Esophagus squamous epithelium (tissue), 5 donors: ENCODE measurements at places on chromosomes 13 and 19. TPM values are rescaled to one million over a fixed set of nuclear protein-coding genes. Genes with fewer than 3 reads are reported as not detected.

The ADGRE2 gene
- 4.3 TPM for total RNA-seq

The CD209 gene
- 0.40 TPM for total RNA-seq

The VSTM1 gene
- not detected for total RNA-seq

The MTRF1 gene
- total RNA-seq, result 11.8 TPM

The S1PR2 gene
- total RNA-seq, result 1.7 TPM

The SPACA4 gene
- total RNA-seq, result not detected

The ZNF541 gene
- total RNA-seq, result not detected

- no peak overlapping the region for H3K27ac ChIP-seq
- DNase-seq, result no peak
- H3K36me3 ChIP-seq, result no peaks in the 10 kb centered on the region
- no peak overlapping the region for H3K4me3 ChIP-seq
- no peaks in the 10 kb centered on the region for H3K27me3 ChIP-seq
- no peaks in the 10 kb centered on the region for H3K4me1 ChIP-seq
Observed at GRCh38 chr13:96525715-96526114, 435.8 kb downstream of the HS6ST3 start.

DNA sequence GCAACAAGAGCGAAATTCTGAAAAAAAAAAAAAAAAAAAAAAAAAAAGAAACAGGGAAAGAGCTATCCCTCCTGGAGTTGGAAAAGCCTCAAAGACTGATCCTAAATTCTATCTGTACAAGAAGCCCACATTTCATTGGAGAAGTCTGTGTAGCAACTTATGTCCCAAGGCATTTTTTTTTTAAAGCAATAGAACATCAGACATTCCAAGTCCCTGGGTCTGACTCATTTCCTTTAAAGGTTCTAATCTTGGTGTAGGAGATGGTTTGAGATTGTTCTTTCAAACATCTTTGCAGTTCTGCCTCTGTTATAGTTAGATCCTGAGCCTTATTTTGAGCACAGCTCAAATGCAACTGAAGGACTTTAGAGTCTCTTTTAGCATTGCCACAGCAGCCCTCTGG lies 706.5 kb upstream of the MIR17HG start:
- no peak overlapping the region for H3K4me3 ChIP-seq
- no peaks in the 10 kb centered on the region for H3K4me1 ChIP-seq
- DNase-seq, result no peak
- no peaks in the 10 kb centered on the region for H3K27me3 ChIP-seq

DNA sequence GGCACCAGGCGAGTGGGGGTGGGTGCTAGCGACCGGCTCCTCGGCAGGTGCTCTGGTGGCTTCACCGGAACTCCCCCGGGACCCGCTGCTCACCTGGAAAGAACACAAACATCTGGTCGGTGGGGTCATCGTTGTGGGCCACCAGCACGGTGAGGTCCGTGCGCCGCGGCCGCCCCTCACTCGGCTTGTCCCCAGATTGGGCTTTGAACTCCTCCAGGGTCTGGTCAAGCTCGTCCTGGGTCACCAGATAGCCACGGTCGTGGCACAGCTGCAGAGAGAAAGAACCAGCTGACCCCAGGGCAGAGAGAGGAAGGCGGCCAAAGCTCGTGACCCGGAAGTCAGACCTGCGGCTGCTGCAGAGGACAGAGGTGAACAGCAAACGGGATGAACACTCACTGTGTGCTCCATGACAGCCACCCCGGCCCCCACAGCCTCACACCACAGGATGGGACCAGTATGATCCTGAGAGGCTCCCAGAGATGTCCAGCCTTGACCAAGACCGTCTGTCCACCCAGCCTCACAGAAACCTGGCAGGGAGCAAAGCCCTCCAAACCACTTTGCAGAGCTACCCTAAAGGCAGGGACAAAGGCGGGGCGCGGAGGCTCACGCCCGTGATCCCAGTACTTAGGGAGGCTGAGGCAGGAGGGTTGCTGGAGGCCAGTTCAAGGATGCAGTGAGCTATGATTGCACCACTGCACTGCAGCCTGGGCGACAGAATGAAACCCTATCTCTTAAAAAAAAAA lies 1.2 kb downstream of the POLR2E start:
- H3K36me3 ChIP-seq, result peaks cover 29% of the 10 kb centered on the region
- peak overlapping the region; percentile 98 for H3K4me3 ChIP-seq
- peaks cover 21% of the 10 kb centered on the region for H3K4me1 ChIP-seq
- peak overlapping the region; percentile 89 for H3K27ac ChIP-seq

DNA sequence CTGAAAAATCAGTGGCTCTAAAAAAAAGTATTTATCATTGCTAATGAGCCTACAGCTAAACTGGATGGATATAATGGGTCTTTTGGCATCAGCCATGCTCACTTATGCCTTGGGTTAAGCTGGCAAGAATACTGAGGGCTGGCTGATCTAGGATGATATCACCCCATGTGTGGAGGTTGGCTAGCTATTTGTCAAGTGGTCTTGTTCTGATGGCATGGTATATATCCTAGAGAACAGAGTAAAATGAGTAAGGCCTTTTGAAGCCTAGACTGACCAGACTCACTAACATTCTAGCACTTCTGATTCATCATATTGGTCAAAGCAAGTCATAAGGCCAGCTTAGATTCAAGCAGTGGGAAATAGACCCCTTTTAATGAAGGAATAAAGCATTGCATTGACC lies 383.0 kb downstream of the SLITRK1 start:
- H3K27ac ChIP-seq, result no peak overlapping the region
- no peak overlapping the region for H3K4me3 ChIP-seq
- no peaks in the 10 kb centered on the region for H3K27me3 ChIP-seq
- no peaks in the 10 kb centered on the region for H3K4me1 ChIP-seq
- no peaks in the 10 kb centered on the region for H3K36me3 ChIP-seq

GRCh38 chr13:45713721-45714120 lies 11.6 kb downstream of the CBY2 start:
- no peaks in the 10 kb centered on the region for H3K4me1 ChIP-seq
- no peaks in the 10 kb centered on the region for H3K27me3 ChIP-seq
- H3K27ac ChIP-seq, result no peak overlapping the region
- H3K36me3 ChIP-seq, result no peaks in the 10 kb centered on the region
- H3K4me3 ChIP-seq, result no peak overlapping the region

- no peak overlapping the region for H3K27ac ChIP-seq
- no peaks in the 10 kb centered on the region for H3K36me3 ChIP-seq
- no peak overlapping the region for H3K4me3 ChIP-seq
- peaks cover 99% of the 10 kb centered on the region for H3K27me3 ChIP-seq
- no peak for DNase-seq
Observed at GRCh38 chr13:99990126-99990977, 8.8 kb downstream of the ZIC2 start.

DNA sequence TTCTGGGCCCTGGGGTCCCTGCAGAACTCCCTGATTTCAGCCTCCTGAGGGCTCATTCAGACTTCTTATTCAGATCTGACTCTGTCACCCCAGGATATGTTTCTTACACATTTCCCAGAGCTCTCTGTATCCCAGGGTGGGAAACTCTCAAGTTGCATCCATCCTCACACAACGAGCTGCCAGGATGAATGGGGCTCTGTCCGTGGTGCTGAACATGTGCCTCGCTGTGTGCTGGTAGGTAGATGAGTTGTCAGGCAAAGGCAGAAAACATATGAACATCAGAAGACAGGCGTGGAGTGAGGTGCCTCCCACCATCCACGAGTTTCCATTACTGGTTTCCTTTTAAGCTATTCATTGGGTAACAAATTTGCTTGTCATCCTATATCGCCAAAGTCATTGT lies 11.4 kb upstream of the IGFL1 start:
- peaks cover 13% of the 10 kb centered on the region for H3K4me1 ChIP-seq
- no peak overlapping the region for H3K27ac ChIP-seq
- no peaks in the 10 kb centered on the region for H3K36me3 ChIP-seq
- no peak for DNase-seq
- H3K4me3 ChIP-seq, result no peak overlapping the region

- H3K27ac ChIP-seq, result peak overlapping the region; percentile 60
- H3K4me3 ChIP-seq, result peak overlapping the region; percentile 63
- H3K4me1 ChIP-seq, result peaks cover 16% of the 10 kb centered on the region
- peaks cover 4% of the 10 kb centered on the region for H3K27me3 ChIP-seq
- no peaks in the 10 kb centered on the region for H3K36me3 ChIP-seq
Observed at GRCh38 chr19:18603958-18604819, 2.4 kb downstream of the CRLF1 start.

DNA sequence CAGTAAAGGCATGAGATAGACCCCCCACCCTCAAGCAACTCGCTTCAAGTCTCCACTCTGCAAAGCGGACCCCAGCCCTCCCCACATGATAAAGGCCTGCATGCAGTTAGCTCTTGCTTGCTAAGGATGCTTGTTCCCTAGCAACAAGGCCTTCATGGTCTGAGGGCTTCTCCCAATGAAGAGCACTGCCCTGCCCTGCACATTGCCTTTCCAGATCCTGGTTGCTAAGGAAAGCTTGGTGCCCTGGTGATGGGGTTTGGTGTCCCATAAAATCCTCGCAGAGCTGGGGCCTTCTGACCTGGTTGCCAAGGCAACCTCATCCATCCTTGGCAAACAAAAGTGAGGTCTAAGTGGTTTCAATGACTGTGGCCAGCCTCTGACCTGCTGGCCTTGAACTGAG lies 6.0 kb downstream of the DBP start:
- peaks cover 91% of the 10 kb centered on the region for H3K4me1 ChIP-seq
- DNase-seq, result no peak
- peak overlapping the region; percentile 97 for H3K27ac ChIP-seq
- H3K4me3 ChIP-seq, result no peak overlapping the region
- H3K36me3 ChIP-seq, result peaks cover 50% of the 10 kb centered on the region

DNA sequence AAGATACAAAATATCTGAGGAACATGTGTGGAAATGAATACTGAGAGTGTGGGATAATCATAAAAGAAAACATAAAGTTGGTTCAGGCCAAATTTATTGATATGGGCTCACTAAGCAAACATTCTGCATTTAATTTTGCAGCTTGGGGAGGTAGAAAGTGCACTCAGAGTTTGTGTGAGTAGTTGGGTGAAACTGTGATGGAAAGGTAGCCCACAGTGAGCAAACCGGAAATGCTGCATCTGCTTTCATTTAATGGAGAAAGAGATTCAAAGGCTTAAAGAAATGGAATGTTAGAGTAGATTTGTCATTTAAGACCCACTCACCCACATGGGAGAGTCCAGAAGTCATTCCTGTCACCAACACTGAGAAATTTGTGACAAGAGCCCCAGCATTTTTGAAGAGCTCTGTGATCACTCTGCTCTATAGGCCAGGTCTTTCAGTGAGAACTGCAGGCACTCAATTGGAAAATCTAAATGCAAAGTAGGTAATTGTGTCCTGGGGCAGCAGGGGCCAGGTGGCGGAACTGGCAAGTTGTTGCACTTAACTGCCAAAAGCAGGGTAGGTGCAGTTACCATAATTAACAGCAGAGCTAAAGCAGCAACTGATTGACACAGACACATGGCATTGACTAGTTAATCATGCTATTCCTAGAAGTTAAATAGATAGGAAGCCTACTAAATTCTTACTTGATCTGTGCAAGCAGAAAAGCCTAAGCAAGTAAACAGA lies 1228.3 kb upstream of the PCDH20 start:
- H3K27me3 ChIP-seq, result no peaks in the 10 kb centered on the region
- no peaks in the 10 kb centered on the region for H3K4me1 ChIP-seq
- no peak overlapping the region for H3K4me3 ChIP-seq
- no peaks in the 10 kb centered on the region for H3K36me3 ChIP-seq
- H3K27ac ChIP-seq, result no peak overlapping the region

GRCh38 chr13:28655561-28655960 lies 3.4 kb upstream of the POMP start:
- no peak for DNase-seq
- no peaks in the 10 kb centered on the region for H3K36me3 ChIP-seq
- H3K4me1 ChIP-seq, result peaks cover 15% of the 10 kb centered on the region
- H3K4me3 ChIP-seq, result no peak overlapping the region
- H3K27me3 ChIP-seq, result no peaks in the 10 kb centered on the region

GRCh38 chr19:3697094-3697493 lies 3.2 kb downstream of the PIP5K1C start:
- H3K27me3 ChIP-seq, result no peaks in the 10 kb centered on the region
- H3K4me1 ChIP-seq, result peaks cover 22% of the 10 kb centered on the region
- no peak for DNase-seq
- H3K27ac ChIP-seq, result no peak overlapping the region

- H3K27me3 ChIP-seq, result no peaks in the 10 kb centered on the region
- no peak overlapping the region for H3K27ac ChIP-seq
- H3K36me3 ChIP-seq, result no peaks in the 10 kb centered on the region
- H3K4me3 ChIP-seq, result no peak overlapping the region
- no peaks in the 10 kb centered on the region for H3K4me1 ChIP-seq
Observed at GRCh38 chr13:42388326-42388725, 116.4 kb downstream of the AKAP11 start.

DNA sequence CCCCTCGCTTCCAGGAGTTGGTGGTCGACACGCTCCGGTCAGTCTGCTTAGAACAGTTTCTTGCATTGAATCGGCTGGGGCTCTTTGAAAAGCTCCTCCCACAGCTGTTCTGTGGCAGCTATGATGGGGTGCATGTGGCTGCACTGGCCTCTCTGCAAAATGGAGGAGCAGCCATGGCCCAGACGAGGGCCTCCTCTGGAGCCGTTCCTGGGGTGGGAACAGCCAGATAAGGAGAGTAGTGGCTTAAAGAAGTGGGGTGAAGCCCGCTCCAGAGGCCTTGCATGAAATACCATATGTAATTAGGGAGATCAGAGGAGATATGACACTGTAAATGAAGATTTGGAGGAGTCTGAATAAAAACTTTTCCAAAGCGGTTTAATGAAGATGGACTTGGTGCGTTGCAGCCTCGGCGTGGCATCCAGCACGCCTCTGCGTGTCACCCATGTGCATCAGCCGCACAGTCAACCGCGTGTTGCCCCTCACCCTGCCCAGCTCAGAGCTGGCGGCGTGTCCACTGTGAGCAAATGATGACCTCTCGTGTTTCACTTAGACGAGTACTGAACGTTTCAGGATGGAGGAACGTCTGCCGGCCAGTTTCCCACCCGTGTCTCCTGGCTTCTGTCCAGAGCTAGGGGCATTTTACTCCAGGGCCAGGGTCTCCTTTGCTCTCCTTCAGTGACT lies 199.2 kb downstream of the TEX29 start:
- no peak for DNase-seq
- H3K27ac ChIP-seq, result no peak overlapping the region
- no peaks in the 10 kb centered on the region for H3K4me1 ChIP-seq
- H3K27me3 ChIP-seq, result no peaks in the 10 kb centered on the region
- no peaks in the 10 kb centered on the region for H3K36me3 ChIP-seq

GRCh38 chr13:109516186-109516585 lies 270.2 kb downstream of the IRS2 start:
- H3K4me1 ChIP-seq, result no peaks in the 10 kb centered on the region
- H3K27ac ChIP-seq, result no peak overlapping the region
- no peaks in the 10 kb centered on the region for H3K36me3 ChIP-seq
- DNase-seq, result no peak

DNA sequence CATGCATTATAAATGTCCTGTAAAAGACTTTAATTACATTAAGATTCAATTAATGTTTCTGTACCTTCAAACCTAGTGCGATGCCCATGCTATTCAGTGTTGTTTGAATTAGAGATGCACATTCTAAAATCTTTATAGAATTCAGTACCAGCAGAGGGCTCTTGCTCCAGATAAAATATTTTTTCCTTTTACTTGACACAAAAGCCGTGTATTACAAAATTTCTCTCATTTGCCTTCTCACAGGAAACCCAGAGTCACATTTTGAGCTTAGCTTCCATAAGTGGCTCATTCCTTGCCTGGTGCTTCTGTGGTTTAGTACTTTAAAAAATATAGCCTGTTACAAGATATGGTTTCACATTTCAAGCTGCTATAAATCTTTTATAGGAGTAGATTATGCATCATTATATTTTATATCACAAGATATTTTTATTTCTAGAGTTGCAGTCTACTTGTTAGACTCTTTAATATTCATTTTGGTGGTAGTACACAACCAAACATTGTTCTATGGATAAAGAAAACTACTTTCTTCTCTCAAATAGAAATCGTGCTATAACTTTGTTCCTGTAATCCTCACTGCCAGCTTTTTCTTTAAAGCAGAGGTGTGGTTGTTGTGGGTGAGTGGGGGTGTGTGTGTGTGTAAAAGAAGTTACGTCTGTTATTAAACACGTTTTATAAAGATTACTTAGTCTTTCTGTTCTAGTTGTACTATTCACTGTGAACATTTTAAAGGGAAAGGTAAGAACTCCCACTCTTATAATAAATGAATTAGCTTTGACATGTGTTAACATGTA lies 101.4 kb downstream of the RNF17 start:
- no peak for DNase-seq
- H3K27me3 ChIP-seq, result no peaks in the 10 kb centered on the region
- H3K36me3 ChIP-seq, result no peaks in the 10 kb centered on the region
- H3K4me3 ChIP-seq, result no peak overlapping the region
